ENCODE measurements at places on chromosomes 7 and 10.

DNA sequence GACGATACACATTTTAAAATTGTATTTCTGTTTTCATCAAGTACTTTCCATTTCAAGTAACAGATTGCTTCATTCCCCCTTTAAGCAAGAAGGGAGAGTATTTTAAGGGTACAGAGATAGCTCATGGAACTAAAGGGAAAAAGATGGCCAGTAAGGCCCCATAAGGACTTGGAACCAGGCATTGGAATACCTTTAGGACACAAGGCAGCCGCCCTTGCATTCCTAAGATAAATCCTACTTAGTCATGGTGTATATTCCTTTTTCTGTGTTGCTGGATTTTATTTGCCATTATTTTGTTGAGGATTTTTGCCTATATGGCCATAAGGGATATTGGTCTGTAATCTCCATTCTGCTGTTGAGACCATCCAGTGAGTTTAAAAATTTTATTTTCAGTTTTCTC is 49.2 kb downstream of the BTRC start:
- DNase-seq, result no peak

DNA sequence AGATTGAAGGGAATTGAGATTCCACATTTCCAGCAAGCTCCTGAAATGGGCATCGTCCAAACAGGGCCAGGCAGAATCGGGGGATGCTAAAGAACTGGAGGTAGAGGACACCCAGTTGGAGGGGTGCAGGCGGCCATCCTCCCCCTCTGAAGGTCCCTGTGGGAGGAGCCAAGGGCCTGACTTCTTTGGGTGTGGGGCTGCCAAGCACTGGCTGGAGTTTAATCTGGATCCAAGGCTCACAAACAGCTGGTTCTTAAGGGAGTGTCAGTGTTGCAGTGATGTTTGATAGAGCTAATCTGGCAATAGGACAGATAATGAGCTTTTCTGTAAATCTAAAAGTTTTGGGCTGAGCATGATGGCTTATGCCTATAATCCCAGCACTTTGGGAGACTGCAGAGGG is 20.8 kb downstream of the TSPAN14 start:
- no peak for DNase-seq

DNA sequence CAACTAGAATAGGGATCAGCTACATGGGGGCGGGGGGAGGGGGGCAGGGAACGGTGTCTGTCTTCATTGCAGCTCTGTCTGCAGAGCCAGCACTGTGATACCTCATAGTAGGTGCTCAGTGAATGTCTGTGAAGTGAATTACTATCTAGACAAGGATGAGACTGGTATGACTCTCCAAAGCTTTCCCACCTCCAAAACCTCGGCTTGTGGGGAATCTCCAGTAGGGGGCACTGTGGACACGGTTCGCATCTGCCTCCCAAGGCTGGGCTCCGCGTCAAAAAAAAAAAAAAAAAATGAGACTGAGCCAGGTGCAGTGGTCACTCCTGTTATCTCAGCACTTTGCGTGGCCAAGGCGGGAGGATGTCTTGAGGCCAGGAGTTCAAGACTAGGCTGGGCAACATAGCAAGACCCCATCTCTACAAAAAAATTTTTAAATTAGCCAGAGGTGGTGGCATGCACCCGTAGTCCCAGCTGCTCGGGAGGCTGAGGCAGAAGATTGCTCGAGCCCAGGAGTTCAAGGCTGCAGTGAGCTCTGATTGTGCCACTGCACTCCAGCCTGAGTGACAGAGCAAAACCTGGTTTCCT is 9.6 kb downstream of the TRIM56 start:
- no peak for DNase-seq

- no peak for DNase-seq
Measured at GRCh38 chr10:116118847-116119246, 154.2 kb downstream of the GFRA1 start.

DNA sequence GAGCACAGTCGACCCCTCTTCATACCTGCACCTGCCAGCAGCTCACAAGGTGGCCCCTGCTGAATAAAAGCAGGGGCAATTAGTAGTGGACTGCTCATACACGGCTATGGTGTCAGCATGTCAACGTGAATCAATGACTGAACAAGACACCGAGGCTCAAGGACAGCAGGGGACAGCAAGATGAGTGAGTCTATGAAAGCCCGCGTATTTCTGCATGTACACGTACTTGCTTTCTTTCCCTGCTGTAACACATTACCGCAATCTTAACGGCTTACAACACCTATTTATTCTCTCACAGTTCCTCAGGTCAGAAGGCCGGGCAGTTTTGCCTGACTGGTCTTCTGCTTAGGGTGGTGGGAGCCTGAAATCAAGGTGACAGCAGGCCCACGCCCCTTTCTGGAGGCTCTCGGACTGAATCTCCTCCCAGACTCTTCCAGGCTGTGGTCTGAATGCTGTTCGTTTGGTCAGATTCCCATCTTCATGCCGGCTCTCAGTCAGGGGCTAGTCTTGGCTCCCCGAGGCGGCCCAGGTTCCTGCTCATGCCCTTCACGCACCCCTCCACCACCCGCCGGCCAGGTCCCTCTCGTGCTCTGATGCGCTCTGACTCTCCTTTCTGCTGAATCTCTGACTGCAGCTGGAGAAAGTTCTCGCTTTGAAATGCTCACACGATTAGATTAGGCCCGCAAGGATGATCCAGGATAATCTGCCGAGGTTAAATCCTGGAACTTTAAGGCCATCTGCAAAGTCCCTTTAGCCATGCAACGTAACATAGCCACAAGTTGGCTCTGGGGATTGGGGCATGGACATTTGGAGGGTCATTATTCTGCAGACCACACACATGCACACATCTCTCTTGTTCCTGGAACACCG is 7.8 kb upstream of the PPP2R2D start:
- DNase-seq, result no peak
